ENCODE measurements at places on chromosomes 5 and 9.
A peak's percentile ranks its signal among the peaks of the same experiment; 100 is the strongest.

- DNase-seq: peak; percentile 52
Measured at GRCh38 chr9:126411225-126411947, 84.8 kb downstream of the MVB12B start.

DNA sequence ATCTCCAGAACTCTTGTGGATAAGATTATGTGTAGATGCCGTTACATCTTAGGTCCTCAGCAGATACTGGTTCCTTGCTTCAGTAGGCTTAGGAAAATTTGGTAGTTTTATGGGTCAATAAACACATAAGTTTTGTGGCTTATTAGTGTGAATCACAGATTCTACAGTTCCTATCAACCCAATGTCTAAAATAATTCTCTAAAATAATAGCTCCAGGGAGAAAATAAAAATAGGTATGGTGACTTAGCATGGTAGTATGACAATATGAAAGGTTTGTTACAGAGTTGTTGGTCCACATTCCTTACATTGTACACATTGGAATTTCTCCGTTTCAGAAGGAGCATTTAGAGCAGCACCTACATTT, 91.7 kb downstream of the AOPEP start:
- no peak for DNase-seq

DNA sequence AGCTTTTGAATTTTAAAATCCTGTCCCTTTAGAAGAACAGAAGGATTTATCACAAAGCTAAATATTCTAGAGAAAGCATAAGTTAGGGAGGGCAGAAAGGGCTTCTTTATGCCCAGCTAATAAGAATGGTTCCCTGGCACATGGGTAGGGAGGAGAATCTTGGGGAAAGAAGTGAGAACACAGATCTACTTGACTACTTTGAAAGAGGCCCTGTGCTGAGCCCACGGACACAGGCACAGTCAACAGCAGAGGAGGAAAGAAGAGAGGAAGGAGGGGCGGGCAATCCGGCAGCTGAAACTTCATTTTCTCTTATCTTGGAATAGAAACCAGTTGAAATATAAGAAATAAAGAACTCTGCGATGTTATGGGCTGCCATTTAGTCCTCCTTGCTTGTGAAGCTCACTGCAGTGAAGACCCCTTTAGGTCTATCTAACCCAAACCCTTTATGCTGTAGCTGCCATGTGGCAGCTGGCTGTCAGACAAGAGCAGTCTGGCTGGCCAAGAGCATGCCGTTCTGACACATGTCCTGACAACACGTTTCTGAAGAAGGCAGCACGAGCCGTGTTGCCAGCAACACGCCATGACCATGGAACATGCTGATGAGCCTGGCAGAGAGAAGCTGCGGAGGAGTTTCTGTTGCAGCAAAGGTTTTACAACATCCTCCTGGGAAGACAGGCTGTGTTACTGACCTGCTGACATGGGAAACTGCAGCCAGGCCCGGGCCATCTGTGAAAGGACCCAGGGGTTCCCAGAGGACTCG, 34.2 kb downstream of the ABLIM3 start:
- no peak for DNase-seq

GRCh38 chr5:149453618-149454415, 74.7 kb upstream of the IL17B start:
- no peak for DNase-seq

GRCh38 chr5:2023196-2023595, 140.5 kb upstream of the IRX4 start:
- no peak for DNase-seq

- DNase-seq: no peak
Measured at GRCh38 chr9:82488313-82489200, 500.0 kb downstream of the SPATA31D1 start.

GRCh38 chr9:108441726-108442125, 414.1 kb downstream of the ACTL7B start:
- no peak for DNase-seq

DNA sequence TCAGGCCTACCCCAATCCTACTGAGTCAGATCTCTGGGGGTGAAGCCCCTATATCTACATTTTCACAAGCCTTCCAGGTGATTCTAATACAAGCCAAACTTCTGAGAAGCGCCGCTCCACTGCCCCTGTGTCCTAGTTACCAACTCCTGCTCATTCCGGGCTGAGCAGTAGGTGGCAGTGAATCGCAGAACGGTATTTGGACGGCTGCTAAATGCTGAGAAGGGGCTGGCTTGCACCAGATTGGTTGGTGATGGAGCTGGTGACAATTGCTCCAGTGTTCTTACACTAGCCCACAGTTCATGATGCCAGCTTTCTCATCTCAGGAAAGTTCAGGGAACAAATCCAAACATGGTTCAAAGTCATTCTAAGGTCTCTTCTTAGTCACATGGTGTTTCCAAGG, 31.1 kb upstream of the FGF1 start:
- no peak for DNase-seq

DNA sequence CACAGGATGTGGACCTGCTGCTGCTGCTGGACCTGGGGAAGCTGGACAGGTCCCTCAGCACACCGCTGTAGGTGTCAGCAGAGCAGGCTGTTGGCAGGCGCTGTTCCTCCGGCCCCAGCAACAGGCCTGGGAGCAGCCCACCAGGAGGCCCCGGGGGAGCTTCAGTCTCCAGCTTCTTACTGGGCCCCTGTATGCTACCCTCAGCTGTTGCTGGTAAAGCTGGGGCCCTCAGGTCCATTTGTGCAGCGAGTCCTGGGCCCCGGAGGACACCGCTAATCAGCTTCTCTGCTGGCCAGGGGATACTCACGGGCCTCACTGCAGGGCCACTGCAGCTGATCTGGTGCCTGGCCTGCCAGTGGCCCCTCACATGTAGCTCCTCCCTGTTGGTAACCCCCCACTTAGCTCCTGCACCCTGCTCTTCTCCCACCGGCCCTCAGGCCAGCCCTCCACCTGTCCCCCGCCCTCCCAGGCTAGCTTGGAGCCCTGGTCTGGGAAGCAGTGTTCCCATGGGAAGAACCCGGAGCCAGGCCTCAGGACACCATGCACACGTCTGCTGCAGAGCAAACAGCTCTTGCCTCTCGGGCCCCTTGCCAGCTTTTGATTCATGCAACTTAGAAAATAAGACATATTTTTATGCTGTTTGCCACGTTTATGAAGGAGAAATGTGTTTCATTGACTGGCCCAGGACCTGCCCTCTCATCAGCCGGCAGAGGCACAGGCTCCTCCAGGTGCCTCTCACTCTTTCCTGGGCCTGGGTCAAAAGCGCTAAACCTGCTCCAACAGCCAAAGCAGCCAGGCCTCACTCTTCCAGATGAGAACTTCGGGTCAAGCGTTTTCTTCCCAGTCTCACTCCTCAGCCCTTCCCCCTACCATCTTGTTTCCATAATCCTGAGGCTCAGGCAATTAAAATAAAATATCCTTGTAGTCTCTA, 61.0 kb upstream of the ADAMTS2 start:
- DNase-seq: no peak

DNA sequence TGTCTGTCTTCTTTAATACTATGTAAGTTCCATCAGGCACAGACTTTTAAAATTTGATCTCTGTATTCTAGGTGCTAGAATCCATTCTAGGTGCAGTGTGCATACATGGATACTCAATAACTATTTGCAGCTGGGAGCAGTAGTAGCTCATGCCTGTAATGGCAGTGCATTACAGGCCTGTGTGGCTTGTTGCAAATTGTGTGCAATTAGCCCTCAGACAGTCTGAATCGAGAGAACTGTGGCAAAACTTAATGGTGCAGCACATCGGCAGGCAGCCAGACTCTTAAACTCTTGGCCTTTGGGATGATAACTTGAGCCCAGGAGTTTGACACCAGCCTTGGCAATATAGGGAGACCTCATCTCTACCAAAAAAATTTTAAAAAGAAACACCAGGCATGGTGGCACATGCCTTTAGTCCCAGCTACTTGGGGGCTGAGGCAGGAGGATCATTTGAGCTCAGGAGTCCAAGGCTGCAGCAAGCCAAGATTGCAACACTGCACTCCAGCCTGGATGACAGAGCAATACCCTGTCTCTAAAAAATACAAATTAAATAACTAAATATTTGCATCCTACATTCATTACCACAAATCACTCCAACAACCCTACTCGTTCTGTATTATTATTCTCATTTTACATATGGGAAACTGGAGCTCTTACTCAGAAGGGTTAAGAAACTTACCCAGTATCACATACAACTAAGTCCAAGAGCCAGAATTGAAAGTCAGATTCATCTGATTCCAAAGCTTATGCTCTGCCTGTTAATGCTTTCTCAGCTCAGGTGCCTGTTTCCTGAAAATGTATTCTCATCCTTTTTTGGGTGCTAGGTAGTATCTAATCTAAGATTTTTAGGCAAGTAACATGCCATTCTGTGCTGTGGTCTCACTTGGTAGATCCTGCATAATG, 30.1 kb downstream of the PRKACG start:
- no peak for DNase-seq

- DNase-seq: no peak
Measured at GRCh38 chr5:93658044-93658443, 75.0 kb downstream of the NR2F1 start.

DNA sequence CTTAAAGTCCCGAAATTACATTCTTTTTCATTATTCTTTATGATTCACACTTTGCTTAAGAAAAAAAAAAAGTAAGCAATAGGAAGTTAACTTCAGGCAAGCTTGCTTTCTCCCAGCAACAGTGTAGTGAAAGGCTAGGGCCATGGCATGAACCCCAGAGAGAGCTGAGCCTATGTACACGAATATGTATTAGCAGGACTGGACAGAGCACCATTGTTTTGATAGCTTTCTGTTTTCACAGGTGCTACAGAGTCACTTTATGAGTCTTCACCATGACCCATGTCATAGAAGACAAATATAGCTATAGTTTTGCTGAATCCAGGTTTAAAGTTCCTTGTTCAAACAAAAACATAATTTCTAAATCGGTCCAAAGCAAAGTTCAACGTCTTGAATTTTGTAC, 199.2 kb downstream of the ADAMTSL1 start:
- no peak for DNase-seq

DNA sequence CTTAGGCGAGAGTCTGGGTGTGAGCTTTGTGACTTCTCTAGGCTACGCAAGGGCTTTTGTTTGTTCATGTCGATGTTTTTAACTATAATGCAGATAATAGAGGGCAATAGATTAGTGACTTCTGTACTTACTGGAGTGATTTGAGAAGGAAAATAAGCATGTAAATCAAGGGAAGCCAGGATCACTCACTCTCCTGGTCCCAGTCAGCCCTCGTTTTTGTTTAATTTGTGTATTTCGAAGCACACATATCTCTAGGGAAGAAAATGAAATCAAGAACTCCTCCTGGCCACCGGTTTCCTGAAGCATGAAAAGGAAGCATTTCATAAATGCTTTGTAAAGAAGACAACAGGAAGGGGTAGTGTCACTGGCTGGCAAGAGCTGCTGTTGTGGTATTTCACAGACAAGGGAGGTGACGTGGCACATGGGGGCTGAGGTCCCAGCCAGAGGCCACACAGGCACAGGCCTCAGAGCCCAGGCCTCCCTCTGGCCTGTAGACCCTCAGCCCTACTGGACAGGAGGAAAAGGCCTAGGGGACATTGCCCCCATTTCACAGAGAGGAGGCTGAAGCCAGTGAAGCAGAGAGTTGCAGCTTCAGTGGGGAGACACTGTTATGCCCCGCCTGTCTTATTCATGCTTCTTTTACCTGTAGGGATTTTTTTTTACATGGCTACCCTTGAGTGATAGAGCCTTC, 34.1 kb downstream of the IRF1 start:
- DNase-seq: no peak

- DNase-seq: no peak
Measured at GRCh38 chr5:109697339-109697738, 7.6 kb downstream of the MAN2A1 start.

DNA sequence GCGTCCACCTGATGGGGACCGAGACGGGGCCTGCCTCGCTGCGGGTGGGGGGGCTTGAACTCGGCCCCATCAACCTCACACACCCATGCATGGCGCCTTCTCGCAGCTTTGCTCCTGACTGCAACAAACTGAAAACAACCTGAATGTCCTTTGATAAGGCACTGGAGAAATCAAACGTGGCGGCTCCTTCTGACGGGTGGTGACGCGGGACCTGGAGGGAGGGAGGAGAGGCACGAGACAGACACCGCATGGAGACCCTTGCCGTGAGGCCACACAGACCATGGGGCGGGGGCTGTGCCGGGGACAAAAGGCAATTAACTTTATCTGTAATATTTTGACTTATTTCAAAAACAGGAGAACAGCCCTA, 48.6 kb downstream of the NACC2 start:
- DNase-seq: no peak

- no peak for DNase-seq
Measured at GRCh38 chr9:90953200-90953599, 151.6 kb downstream of the SYK start.

GRCh38 chr5:173866858-173867679, 21.1 kb upstream of the CPEB4 start:
- no peak for DNase-seq

DNA sequence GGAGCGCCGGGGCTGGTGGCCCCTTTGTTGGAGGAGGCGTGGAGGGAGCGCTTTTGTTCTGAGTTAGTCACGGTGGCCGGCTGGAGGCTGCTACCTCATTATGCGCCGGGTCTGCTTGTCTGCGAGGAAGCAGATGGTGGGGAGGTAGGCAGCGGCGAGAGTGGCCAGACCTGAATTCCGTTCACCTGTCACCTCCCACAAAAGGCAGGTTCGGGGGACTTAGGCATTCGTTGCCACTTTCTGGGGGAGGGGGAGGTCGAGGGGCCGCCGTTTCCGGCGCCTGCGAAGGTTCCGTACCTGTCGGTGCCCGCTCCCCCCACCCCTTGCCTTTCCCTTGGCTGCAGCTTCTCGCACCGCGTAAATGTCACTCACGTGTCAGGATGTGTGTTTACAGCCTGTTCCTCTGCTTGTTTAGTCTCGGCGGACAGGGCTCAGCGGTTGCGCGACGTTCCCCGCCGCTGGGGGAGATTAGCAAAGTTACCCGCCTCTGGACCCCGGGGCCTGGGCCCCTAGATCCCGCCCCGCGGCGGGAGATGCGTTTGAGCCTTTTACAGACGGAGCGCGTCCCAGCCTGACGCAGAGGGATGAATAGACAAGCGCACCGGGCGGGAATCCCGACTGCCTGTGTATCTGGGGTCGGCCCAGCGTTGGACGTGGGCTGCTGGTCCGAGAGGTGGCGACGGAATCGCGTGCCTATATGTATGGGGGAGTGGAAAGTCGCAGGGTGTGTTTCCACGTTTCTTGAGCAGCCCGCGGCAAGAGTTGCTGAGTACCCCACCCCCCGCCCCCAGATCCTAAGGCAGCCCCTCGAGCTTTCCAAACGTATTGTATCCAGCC, 2.7 kb upstream of the LHX2 start:
- DNase-seq: no peak

DNA sequence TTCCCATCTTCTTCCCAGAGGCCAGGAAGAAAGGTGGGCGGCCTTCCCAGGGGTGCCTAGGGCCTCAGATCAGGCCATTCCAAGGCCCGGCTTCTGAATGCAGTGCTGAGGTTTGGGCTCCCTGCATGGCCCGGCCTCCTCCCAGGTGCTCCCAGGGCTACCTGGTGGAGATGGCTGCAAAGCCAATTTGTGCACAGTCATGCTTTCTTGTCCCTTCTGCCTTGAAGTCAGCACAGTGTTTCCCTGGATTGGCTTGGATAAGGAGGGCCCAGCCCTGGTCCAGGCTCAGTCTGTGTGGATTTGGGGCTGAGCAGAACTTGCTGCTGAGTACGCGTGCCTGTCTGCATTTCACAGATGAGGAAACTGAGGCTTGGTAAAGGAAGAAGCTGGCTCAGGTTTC, 72.5 kb downstream of the RXRA start:
- no peak for DNase-seq

GRCh38 chr5:66717455-66718373, 121.5 kb downstream of the MAST4 start:
- no peak for DNase-seq

- no peak for DNase-seq
Measured at GRCh38 chr9:25449503-25449902, 228.7 kb downstream of the TUSC1 start.
